ENCODE measurements at places on chromosomes 13 and 19.

DNA sequence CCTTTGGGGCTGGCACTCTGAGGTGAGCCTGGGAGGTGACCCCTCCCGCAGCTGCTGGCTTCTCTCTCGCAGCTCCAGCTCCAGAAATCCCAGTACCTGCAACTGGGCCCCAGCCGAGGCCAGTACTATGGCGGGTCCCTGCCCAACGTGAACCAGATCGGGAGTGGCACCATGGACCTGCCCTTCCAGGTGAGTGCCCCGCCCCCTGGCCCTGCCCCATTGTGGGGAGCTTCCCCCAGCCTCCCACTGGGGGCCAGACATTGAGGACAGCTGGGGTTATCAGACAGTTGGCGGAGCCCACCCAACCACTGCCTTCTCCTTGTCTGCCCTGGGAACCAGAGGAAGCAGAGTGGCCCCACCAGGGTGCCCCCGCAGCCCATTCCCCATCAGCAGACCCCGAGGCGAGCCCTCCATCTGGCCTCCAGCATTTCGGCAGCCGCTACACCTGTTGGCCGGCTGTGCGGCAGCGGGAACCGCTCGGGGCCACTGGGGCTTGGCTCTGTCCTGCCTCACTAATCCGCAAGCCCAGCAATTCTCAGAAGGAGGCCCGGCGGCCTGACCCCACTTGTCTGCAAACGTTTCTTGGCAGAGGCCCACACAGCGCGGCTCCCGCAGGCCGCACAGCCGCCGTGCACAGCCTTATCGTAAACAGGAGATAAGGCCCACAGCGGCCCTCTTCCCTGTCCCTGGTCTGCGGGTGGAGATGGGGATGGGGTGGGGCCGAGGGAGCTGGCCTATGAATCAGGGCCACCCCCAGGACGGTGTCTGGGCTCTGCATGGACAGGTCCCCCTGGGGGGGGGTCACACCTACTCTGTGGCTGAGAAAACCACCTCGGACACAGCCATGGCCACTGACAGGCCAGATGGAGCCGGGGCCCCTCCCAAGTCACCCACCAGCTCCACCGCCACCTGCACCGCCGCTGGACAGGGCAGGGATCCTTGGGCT lies 48.0 kb downstream of the COMP start:
- no peak for DNase-seq

GRCh38 chr13:30830638-30830965 lies 75.5 kb upstream of the MEDAG start:
- DNase-seq: no peak

GRCh38 chr19:49216071-49216470 lies 58.5 kb downstream of the TRPM4 start:
- DNase-seq: no peak

- DNase-seq: no peak
These were observed 108.1 kb downstream of the PCDH17 start for GRCh38 chr13:57739543-57740190.

GRCh38 chr19:30666301-30666803 lies 294.2 kb downstream of the ZNF536 start:
- no peak for DNase-seq

- no peak for DNase-seq
These were observed 22.1 kb downstream of the VPS36 start for GRCh38 chr13:52428295-52428694.

DNA sequence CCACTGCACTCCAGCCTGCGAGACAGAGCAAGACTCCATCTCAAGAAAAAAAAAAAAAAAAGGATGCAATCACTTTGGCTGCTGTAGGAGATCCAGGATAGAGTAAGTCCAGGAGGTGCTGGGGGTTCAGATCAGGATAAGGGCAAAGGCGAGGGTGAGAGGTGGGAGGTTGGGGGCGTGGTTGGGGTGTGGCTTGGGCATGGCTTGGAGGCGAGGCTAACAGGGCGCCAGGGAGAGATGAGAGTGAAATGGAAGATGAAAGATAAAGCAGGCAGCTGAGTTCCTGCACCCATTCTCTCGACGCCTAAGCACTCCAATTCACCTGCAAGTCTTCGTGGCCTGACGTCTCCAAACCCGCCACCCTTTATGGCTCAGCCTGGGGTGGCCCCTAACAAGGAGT lies 25.0 kb upstream of the ZNRF4 start:
- DNase-seq: no peak

DNA sequence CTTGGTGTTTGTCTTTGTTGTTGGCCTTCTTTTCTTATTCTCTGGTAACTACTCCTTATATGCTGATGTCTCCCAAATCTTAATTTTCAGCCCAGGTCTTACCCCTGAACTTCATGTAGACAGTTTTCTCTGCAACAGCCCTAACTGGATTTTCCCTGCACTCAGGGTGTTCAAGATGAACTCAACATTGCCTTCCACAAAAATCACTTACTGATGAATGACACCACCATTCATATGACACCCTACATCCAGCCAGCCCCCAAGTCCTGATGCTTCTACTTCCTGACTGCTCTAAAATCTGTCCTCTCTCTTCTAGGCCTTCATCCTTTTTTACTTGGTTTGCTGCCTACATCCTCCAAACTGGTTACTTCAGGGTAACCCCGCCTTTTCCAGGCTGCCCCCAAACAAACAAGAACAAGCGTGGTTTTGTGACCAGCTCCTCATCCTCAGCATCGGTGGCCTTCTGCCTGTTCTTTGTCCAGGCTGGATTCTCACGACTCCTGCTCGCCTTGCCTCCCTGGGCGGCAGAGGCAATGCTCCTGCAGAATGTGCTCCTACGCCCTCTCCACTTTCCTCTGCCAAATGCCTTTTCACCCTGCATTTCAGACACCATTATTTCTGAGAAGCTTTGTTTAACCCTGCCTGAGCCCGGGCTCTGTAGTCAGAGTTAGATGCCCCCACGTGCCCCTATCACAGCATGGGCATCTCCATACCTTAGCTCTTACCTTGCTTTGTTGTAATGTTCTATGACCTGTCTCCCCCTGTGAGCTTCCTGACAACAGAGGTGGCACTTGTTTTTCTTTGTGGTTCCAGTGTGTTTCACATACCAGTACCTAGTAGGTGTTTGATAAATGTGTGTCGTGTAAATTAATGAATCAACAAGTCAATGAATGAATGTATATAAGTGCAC lies 61.8 kb downstream of the WDFY2 start:
- DNase-seq: peak; percentile 9

DNA sequence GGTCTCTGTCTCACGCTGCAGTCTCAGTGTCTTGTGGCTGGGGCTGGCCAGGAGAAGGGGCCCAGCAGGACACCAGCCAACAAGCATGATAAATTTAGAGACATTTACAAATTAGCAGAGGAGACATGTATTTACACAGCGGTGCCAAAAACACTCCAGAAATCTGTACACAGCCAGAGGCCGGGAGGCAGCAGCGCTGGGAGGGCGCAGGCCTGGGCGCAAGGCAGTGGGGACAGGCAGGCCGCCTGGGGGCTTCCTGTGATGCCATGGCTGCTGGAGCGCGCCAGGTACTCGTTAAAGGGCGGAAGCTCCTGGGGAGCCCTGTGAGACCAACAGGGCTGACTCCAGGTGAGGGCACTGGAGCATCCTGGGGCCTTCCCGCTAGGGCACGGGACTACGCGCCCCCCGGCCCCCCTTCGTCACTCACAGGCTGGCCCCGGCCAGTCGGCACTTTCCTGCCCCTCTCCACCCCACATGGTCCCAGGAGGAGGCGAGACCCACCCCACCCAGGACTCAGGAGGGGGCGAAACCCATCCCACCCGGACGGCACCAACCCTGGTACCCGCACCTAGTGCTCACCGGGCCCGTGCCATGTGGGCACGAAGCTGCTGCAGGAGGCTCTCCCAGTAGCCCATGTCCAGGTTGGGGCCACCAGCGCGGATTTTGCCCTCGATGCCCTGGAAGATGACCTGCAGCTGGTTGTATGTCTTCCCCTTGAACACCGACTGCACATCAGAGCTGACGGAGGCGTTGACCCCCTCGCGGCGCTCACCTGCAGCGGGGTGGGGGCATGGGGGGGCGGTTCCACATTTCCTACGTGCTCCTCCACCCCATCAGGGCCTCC lies 7.4 kb upstream of the TBXA2R start:
- DNase-seq: no peak

DNA sequence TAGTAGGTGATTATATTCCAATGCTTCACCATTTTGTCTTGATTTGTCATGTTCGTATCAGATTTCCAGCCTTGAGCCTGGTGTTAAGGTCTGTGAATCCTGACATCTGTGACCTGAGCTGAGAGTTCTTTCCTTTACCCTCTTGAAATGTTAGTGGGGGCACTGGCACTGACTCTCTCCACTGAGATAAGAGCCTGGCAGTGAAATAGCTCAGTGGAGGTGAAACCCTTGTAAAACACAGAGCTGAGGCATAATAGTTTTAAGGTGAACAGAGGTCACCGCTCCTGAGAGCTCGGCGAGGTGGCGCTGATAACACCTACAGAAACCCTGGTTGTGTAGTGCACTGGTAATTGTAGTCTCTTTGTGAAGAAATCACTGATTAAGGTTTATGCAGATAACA lies 748.2 kb downstream of the DIAPH3 start:
- DNase-seq: no peak

Measured in CD4-positive, alpha-beta T cell treated with Interferon gamma for 1 hour (primary cell).